ENCODE measurements at places on chromosomes 5 and 9. TPM values are rescaled to one million over a fixed set of nuclear protein-coding genes. Genes with fewer than 3 reads are reported as not detected.

The ENHO gene
- not detected for total RNA-seq

The SAXO1 gene
- total RNA-seq: under 0.01 TPM

DNA sequence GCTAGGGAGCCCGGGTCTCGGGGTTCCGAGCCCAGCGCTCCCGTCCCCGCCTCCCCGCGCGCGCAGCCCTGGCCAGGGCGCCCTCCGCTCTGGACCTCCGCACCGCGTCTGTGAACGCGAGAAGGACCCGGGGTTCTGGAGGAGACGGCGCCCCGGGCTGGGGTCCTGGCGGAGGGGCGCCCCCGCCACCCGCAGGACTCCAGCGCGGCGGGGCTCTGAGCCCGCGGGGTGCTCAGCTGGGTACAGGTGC lies 431 bp downstream of the TMOD1 start:
- no peak for DNase-seq

DNA sequence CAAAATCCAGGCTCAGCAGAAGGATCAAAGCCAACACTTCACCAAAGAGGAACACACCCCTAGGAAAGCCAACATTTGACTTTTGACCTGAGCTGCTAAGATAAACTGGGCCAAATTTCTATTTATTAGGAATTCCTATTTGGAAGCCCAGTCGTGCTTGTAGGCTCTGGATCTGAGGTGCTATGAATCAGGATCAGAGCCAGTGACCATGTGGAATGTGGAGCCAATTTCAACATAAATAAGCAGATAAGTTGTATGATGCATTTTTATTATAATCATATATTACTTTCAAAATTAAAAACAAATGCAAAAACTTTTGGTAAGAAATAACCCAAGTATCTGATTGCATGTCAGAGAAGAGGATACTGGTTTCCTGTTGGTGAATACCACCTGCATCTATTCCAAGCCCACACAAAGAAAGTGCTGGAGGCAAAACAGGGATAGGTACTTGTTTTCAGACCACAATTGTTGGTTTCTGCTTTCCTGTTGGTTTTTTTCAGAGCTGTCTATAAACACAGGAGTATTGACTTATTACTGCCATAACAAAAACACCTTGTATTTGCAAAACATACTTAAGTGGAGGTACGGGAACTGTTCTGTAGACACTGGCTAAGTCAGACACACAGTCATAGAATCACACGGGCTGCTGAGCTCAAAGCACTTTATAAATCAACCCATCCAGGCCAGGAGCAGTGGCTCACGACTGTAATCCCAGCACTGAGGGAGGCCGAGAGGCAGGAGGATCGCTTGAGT lies 52.8 kb downstream of the ARL15 start:
- DNase-seq: no peak

DNA sequence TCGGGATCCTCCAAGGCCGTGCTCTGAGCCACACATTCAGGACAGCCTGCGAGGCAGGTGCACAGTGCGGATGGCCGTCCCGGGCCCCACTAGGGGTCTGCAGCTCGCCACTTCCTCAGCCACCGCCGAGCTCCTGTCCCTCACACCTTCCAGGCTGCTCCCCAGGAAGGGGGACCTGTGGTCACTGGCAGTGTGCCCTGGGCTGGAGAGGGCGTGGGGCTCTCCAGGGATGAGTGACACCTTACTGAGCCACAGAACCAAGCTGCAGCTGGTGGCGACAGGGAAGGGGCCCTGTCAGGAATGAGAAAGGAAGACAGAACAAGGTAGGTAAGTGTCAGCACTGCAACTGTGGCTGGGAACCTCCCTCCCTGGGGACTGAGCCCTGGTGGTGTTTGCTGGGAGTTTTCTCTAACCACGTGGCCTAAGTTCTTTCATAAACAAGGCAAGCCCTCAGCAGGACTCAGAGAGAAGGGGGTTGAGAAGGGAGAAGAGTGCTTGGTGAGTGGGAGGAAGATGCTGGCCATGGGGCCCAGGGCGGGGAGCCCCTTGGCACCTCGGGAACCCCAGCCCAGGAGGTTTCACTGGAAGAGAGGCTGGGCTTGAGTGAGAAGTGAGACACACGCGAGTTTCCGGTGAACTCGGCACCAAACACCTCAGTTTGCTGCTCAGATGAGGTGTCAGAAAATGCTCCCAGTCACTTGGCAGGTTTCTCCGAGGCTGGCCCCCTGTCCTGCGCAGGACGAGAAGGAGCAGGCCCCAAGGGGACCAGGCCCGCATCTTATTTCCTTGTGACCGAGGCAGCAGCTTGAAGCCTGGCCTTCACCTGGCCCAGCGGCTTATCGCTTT lies 5.2 kb downstream of the IL13 start:
- DNase-seq: no peak
